ENCODE measurements at places on chromosomes 11 and 22.

DNA sequence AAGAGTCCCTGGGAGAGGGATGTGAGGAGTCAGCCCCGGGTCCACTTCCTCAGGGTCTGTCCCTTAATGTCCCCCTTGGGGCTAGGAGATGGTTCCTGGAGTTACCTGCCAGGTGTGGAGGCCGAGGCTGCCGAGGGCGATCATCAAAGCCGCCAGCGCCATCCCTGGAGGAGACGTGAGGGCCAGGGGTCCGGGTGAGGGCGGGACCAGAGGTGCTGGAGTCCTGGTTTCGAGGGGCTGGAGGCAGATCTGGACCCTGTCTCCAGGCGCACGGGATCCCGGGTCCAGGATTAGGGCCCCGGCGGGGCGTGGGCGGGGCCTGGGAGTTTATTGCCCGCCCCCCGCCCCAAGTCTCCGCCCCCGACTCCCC, at the start of gene ART5:
TSS of gene ART5 (minus strand) at position 292 of the 370 bp plus-strand sequence. CDS start at position 162, 130 bp downstream.
- DNase-seq, result no peak

GRCh38 chr11:107102692-107103477, 84.6 kb upstream of the GUCY1A2 start:
- no peak for DNase-seq

DNA sequence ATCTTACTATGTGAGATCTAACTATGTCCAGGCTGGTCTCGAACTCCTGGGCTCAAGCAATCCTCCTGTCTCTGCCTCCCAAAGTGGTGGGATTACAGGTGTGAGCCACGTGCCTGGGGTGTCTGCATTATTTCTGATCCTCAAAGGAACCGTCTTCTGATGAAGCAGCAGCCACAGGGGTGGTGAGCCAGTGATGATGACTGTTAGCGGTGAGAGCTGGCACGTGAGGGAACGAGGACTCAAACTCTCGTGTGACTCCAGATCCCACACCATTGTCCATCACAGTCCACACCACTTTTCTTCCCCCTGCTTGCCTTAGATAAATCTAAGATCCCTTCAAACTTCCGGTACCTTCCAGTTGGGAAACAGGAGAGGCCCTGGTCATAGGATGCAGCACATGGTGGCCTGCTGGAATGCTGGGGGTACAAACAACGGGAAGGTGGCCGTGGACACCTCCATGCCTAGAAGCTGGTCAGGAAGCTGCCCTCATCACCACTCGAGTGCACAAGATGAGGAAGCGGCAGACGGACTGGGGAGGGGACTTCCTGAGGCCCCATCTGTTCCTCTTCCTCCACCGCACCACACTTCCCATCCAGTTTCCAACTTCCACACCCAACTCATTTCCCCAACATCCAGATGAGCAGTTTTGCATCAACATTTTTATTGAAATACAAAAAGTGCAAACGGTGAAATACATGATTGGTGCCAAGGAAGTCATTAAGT, 23.8 kb downstream of the ARHGAP1 start:
- DNase-seq, result peak; percentile 24

GRCh38 chr11:65428578-65429067, 6.0 kb downstream of the NEAT1 start:
- DNase-seq, result no peak

- DNase-seq, result no peak
These were observed 28.1 kb upstream of the CHORDC1 start for GRCh38 chr11:90250970-90251369.

- DNase-seq, result peak; percentile 52
These were observed 51.8 kb downstream of the C11orf71 start for GRCh38 chr11:114348200-114349191.

- no peak for DNase-seq
These were observed 38.0 kb upstream of the IL17RA start for GRCh38 chr22:17046566-17047348.

GRCh38 chr22:24953384-24954113, 1.0 kb downstream of the KIAA1671 start:
- DNase-seq, result no peak

DNA sequence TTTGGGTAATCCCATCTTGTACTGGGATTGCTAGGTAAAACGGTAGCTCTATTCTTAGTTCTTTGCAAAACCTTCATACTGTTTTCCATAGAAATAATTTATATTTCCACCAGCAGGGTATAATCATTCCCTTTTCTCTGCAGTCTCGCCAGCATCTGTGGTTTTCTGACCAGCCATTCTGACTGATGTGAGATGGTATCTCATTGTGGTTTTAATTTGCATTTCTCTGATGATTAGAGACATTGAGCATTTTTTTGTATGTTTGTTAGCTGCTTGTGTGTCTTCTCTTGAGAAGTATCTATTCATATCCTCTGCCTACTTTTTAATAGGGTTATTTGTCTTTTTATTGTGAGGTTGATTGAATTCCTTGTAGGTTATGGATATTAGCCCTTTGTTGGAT, 220.9 kb downstream of the PGR start:
- DNase-seq, result no peak

- DNase-seq, result peak; percentile 1
These were observed 519.4 kb downstream of the BRD1 start for GRCh38 chr22:49308300-49308699.

DNA sequence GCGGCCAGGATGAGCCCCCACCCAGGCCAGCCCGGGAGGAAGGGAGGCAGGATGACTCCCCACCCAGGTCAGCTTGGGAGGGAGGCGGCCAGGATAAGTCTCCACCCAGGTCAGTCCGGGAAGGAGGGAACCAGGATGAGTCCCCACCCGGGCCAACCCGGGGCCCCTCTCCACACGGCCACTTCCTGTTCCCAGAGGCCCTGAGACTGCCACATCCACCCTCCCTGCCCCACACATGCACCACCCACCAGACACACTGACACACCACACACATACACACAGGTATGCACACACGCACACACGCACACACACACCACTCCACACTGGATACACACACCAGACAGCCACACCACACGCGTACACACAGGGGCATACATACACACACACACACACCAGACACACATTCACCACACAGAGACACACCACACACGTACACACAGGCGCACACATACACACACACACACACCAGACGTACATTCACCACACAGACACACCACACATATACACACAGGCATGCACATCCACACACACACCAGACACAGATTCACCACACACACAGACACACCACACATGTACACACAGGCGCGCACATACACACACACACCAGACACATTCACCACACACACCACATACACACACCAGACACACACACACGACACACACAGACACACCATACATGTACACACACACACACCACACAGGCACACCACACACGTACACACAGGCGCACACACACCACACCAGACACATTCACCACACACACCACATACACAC, 84.9 kb upstream of the PRR5 start:
- DNase-seq, result no peak

DNA sequence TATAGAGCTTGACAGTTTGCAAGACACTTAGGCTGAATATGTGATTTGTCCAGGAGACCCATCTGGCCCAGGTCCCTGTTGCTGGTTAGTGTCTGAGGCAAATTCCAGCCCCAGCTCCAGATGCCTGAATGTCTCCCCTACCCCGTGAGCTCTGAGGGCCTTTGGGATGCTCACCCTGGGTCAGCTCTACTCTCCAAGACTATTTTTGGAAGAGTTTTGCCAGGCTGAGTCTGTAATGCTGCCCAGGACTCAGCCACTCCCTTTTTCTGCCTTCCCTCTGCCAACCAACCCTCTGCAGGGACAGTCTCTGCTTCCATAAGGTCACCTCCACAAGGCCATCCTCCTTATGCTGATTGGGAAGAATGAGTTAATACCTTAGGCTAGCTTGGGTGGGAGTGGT, 66.3 kb downstream of the CABIN1 start:
- no peak for DNase-seq

GRCh38 chr11:88332851-88333250, 4.7 kb downstream of the CTSC start:
- no peak for DNase-seq

DNA sequence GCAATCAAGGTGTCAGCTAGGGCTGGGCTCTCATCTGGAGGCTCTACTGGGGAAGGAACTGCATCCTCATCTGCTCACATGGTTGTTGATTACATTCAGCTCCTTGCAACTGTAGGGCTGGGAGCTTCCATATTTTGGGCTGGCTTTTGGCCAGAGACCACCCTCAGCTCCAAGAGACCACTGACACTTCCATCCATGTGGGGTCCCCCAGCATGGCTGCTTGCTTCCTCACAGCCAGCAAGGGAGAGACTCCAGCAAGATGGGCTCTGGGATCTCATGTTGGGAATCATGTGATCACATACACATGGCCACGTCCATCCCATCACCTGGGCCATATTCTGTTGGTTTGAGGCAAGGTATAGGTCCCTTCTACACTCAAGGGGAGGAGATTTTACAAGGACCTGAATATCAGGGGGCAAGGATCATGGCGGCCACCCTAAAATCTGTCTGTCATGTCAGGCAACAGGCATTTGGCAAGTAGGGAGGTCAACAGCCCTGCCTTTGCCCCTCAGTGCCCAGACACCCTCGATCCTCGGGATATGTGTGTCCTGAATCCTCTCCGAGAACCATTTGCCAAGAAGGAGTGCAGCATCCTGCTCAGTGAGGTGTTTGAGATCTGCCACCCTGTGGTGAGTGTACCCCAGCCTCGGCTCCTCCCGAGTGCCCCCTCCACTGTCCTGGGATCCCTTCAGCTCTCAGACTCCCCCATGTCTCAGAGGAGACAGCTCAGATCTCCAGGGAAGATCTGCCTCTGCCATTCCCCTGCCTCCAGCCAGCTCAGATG, 48.7 kb downstream of the OTOG start:
- DNase-seq, result peak; percentile 0

DNA sequence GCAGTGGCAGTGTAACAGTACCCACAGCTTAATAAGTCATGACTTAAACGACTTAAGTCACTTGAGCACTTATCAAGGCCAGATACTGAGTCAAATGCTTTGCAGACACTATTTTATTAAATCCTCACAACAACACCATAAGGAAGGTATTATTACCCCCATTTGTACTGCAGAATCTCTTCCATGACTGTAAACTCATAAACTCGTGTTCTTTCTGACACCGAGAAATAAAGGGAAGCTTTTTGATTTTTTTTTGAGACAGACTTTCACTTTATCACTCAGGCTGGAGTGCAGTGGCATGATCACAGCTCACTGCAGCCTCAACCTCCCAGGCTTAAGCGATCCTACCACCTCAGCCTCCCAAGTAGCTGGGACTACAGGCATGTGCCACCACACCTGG, 103.8 kb downstream of the ABTB2 start:
- no peak for DNase-seq

- no peak for DNase-seq
These were observed 16.1 kb upstream of the APOA1 start for GRCh38 chr11:116853461-116854073.

DNA sequence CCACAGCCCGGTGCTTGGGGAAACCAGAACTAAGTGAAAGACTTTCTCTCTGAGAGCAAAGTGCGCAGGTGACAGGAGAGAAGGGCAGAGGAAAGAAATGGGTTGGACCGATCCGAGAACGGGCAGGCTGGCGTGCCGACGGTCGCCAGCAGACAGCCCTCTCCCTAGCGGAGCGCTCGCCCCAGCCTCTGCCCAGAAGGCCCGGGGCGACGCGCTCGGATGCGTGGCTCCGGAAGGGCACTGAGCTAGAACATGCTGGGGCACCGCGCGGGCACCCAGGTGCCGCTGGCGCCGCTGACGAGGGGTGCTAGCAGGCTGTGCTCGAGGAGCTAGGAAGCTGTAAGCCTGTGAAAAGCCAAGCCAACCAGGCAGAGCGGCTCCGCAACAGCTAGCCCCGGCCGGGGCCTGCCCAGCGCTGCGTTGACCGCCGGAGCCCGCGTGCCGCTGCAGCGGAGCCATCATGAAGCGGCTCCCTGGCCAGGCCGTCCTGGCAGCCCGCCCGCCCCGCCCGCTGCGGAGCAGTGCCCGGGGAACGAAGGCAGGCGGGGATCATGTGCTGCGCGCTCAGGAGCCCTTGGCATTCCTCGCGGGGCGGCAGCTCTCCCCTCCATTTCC, 22.1 kb upstream of the RRAS2 start:
- peak; percentile 60 for DNase-seq

GRCh38 chr22:22021162-22021750, 38.7 kb upstream of the TOP3B start:
- no peak for DNase-seq

GRCh38 chr22:22556995-22557925, 1.8 kb downstream of the PRAME start:
- no peak for DNase-seq

GRCh38 chr22:18063306-18063705, 14.5 kb upstream of the PEX26 start:
- no peak for DNase-seq

GRCh38 chr11:128232588-128232987, 354.8 kb downstream of the ETS1 start:
- no peak for DNase-seq

DNA sequence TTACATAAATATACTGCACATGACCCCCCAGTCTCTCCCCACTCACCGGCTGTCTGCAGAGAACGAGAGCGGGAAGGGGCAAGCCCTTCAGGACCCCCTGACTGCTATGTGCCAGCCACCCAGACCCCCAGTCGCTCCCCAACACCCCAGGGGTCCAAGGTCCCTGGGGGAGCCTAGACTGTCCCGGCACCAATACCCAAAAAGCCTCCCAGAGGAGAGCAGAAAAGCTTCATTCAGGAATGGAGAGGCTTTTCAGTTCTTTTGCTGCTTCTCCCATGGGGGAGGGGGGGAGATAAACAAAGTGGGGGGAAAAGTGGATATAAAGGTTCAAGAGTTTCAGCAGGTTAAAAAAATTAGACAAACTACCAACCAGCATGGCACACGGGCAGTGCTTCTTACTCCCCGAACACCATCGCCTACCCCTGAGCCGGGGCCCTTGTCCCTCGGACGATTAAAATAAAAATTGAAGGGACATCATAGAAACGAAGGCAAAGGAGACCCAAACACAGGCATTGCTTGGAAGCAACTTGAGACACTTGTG, 1.3 kb downstream of the CSNK1E start:
- DNase-seq, result no peak

DNA sequence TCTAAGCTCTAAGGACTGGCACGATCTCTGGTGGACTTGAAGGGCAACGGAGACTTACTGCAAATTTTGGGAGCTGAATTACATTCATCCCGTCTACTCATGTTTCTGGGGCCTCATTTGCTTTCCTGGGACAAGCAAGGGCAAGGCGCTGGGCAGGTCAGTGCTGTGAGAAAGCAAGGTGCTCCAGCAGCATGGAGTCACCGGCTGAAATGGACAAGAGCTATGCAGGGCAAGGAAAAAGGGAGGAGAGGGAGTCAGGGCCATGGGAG, 25.6 kb downstream of the FLI1 start:
- DNase-seq, result no peak

DNA sequence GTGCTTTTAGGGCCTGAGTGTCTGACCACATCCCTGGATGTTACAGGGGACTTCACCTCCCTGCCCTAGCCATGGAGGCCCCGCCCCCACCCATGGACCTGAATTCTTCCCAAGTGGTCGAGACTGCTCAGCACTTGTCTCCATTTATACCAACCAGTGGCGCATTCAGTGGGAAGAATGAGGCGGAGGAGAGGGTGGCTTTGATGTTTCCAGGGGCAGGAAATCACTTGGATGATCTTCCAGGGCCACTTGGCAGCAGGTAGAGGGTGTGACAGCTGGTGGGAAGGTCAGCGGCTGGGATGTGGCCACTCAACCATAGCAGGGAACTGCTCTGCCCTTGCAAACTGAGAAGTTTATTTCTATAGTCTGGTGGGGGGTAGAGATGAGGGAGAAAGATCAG, 155.1 kb upstream of the BLID start:
- DNase-seq, result no peak
